ENCODE measurements at places on chromosomes 12 and 14.

DNA sequence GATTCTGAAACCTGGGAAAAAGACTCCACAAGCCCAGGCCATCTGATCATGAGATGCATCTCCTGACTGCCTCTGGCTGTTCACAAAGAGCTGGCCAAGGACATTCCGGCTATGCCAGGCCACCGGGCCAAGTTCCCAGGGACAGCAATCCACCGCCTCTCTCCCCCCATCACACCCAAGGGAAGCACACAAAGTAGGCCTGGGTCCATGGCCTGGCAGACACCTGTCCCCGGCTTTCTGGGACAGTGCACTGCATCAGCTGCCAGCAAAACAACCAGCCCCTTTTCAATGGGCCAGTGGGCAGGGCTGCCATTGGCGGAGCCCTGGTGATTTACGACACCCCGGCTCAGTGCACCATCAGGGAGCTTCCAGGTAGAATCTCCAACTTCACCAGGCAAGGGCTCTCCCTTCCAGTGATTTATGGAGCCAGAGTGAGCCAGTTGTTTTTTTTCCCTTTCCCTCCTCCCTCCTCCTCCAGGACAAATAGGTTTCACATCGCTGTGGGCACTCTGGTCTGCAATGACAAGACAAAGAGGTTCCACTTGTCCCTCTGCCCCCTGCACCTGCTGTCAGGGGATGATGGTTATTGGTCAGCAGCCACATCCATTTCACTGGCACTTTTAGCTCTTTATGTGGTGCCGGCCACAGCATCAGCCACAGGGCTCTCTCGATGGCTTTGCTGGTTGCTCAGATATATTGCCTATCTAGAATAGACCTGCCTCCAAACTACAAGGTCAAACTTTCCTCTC is 149.6 kb downstream of the SLC38A6 start:
- DNase-seq: no peak

DNA sequence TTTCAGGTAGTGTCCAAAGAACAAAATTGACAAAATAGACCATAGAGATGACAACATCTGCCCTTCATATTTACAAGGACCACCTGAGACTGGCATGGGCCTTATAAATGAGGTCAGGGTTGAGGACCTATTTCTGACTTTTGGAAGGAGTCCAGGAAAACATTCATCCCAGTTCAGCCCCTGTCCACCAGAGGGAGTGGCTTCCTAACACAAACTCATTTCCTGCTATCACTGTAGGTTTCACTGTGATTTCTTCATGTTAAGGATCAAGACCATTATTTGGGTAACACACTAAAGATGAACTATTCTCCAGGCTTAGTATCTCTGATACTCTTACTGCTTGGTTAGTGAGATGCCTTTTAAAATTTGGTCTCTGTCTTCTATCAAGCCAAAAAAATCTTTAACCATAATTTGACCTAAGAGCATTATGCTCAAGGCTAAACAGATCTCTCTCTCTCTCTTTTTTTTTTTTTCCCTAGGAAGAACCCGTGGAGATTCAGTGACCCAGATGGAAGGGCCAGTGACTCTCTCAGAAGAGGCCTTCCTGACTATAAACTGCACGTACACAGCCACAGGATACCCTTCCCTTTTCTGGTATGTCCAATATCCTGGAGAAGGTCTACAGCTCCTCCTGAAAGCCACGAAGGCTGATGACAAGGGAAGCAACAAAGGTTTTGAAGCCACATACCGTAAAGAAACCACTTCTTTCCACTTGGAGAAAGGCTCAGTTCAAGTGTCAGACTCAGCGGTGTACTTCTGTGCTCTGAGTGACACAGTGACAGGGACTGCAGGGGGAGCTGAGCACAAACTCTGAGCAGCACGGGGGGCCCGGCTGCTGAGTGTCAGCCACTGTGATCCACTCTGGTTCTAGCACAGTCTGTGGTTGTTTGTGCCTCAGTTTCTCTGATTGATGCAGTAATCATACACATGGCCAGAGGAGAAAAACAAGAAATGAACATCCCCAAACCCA is 267.6 kb upstream of the OR4E1 start:
- DNase-seq: peak; percentile 11

- no peak for DNase-seq
Observed at GRCh38 chr12:106323537-106323936, 21.0 kb downstream of the TCP11L2 start.

- no peak for DNase-seq
Observed at GRCh38 chr12:91333966-91334365, 151.3 kb upstream of the DCN start.

- DNase-seq: no peak
Observed at GRCh38 chr12:12559719-12560296, 2.9 kb downstream of the DUSP16 start.

- DNase-seq: no peak
Observed at GRCh38 chr12:122545855-122546254, 18.8 kb downstream of the KNTC1 start.

DNA sequence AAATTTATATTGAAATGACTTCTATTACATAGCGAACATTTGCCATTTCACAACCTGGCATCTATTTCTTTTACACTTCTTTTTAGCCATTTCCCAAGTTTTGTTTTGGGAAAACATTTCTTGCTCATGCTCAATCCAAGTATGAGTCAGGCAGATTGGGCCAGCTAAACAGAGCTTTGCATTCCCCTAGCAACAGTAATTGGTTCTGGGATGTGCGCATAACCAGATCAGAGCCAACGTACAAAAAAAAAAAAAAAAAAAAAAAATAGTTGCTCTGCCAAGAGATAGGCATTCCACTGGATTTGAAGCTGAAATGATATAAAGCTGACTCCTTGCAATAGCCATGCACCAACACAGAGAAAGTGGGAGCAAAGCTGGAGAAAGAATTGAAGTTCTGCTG is 37.5 kb downstream of the PLCZ1 start:
- no peak for DNase-seq

GRCh38 chr12:110790301-110790700 is 47.6 kb upstream of the PPP1CC start:
- no peak for DNase-seq

- peak; percentile 80 for DNase-seq
Observed at GRCh38 chr12:47742253-47742825, 16.3 kb downstream of the RAPGEF3 start.

GRCh38 chr14:88613552-88614010 is 50.7 kb downstream of the ZC3H14 start:
- DNase-seq: no peak

GRCh38 chr12:116365114-116365513 is 87.6 kb upstream of the MED13L start:
- no peak for DNase-seq

GRCh38 chr12:105907982-105908381 is 230.8 kb downstream of the NUAK1 start:
- no peak for DNase-seq

GRCh38 chr12:51661836-51662235 is 70.8 kb downstream of the SCN8A start:
- DNase-seq: no peak

GRCh38 chr12:82781309-82781997 is 94.7 kb downstream of the TMTC2 start:
- DNase-seq: no peak

DNA sequence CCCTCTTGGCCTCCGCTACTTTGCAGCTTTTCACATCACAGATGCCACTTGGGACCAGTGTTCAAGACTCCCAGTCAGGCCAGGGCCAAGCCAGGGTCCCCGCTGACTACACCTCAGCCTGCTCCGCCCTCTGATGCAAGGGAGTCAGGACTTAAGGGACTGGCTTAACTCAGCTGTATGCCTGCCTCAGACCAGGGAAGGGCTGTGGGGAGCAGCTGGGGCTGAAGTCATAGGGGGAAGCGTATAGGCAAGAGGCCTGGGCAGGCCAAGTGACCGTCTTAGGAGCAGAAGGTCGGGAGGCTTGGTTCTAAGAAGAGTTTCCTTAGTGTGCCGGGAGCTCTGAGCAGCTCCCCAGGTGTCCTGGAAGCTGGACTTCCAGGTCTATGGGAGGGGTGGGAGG is 21.9 kb downstream of the KDM2B start:
- no peak for DNase-seq
